ENCODE measurements at places on chromosomes 5 and 9. TPM values are rescaled to one million over a fixed set of nuclear protein-coding genes. Genes with fewer than 3 reads are reported as not detected.

The TAF11L10 gene
- total RNA-seq, result not detected

The MARVELD2 gene
- total RNA-seq, result 0.23 TPM

The NOL6 gene
- 22.4 TPM for total RNA-seq

The OTP gene
- total RNA-seq, result not detected

The ARAP3 gene
- 13.6 TPM for total RNA-seq

The HTR4 gene
- not detected for total RNA-seq

The FOXD4L3 gene
- total RNA-seq, result not detected

The CDKN2B gene
- total RNA-seq, result 2.5 TPM

The NMUR2 gene
- not detected for total RNA-seq

The PPP6C gene
- total RNA-seq, result 56.4 TPM

The SLC34A3 gene
- not detected for total RNA-seq

The SLCO6A1 gene
- not detected for total RNA-seq

The GNA14 gene
- total RNA-seq, result not detected

The C9orf153 gene
- not detected for total RNA-seq

The ARID3C gene
- total RNA-seq, result 0.18 TPM

The PTGER4 gene
- 54.1 TPM for total RNA-seq

Data from activated CD4-positive, alpha-beta memory T cell treated with anti-CD3 and anti-CD28 coated beads, Interleukin-2, amount 10 ng/mL, durations not matched to agents 7 days and 5 days (primary cell).